DMS153 (cell line): ENCODE measurements at places on chromosomes 5 and 9.

DNA sequence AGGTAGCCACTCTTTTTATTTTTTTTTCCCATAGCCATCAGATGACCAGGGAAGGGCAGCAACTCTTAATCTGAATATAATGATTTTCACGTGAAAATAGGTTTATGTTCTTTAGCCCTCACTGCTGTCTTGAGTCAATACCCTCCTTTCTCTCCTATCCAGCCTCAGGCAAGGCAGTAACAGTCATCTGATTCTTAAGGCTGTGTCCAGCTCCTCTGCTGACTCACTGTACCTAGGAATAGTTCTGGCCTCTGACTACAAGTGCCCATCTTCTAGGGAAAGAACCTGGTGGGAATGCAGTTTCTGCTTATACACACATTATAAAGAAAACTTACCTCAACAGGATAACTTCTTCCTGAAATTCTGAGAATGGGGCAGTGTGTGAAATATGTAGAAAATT lies 30.7 kb downstream of the DHX29 start:
- DNase-seq: no peak

DNA sequence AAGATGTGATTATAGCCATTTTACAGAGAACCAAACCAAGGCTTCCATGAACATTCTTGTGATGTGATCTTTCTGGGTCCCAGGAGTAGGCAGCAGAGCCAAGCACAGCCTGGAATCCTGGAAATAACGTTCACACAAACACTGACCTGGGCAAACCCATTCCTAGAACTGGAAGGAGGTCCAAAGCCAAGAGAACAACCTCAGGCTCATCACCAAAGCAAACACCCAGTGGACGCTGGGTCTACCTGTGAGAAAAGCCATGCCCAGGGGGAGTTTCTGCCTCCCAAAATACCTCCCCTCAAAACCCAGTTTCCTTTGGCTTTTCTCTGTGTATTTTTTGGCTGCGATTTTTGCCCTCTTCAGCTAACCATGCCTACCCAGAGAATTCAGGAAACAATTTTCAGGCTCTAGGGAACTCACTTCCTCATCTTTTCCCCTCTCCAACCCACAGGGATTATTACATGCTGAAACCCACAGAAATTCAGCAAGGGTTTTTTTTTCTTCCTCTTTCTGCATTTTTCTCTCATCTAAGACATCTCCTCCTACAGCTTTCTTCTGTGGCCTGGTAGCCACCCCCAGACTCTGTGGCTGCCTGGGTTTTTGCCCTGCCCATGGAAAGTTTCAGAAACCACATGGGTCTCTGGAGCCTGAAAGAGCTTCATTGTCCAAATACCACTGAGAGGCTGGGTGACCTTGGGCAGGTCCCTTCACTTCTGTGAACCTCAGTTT lies 75.0 kb downstream of the TNC start:
- DNase-seq: no peak

DNA sequence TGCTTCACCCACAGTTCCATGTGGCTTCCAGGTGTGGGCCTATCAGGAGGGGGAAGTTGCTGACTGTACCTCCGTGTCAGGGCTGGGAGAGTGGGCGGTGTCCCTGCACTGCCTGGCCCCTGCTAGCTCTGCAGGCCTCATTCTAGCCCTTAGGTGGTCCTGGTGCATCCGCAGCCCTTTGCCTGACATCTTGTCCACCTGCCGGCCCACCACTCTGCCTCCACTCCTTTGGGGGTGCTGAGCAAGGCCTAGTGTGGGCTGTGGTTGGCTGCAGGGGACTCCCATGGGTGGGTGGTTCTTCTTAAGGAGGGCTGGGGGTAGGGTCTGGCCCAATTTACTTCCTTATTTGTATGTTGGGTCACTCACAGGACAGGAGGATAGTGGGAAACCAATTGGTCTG lies 66.9 kb downstream of the HSPA4 start:
- DNase-seq: no peak

- no peak for DNase-seq
These were observed 719 bp upstream of the ISCA1 start for GRCh38 chr9:86282979-86283535.

GRCh38 chr5:98524773-98525172 lies 248.7 kb upstream of the RGMB start:
- no peak for DNase-seq

DNA sequence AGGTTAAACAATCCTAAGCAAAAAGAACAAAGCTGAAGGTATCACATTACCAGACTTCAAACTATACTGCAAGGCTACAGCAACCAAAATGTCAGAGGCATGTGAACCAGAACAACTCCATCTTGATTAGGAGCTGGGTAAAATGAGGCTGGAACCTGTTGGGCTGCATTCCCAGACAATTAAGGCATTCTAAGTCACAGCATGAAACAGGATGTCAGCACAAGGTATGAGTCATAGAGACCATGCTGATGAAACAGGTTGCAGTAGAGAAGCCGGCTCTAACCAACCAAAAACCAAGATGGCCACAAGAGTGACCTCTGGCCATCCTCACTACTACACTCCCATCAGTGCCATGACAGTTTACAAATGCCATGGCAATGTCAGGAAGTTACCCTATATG lies 252.0 kb downstream of the RASEF start:
- DNase-seq: peak; percentile 46

GRCh38 chr5:135162661-135163265 lies 128.7 kb upstream of the PITX1 start:
- no peak for DNase-seq

DNA sequence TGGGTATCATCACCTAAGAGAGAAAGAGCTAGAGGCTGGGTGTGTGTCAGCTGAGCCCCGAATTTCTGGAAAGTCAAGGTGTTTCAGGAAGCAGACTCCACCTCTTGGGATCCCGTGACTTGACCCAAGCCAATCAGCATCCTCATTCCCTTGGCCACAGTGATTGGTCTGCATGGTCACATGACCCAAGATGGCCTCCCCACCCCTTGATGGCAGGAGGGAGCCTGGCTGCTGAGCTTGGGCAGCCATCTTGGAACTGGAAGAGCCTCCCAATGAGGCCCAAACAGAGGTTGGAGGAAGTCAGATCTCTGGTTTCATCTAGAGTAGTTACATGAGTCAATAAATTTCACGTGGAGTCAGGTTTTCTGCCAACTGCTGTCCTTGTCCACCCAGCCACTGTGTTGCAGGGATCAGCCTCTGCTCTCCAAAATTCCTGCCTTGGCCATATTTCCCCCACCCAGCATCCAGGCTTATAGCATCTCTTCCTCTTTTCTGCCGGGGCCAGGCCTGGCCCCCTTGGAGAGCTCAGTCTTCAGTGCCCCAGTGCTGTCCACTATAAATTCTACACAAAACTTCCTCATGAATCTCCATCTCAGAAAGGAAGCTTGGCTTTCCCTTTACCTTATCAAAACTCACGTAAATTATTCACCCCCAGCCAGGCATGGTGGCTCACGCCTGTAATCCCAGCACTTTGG lies 17.2 kb upstream of the SUSD3 start:
- DNase-seq: no peak

DNA sequence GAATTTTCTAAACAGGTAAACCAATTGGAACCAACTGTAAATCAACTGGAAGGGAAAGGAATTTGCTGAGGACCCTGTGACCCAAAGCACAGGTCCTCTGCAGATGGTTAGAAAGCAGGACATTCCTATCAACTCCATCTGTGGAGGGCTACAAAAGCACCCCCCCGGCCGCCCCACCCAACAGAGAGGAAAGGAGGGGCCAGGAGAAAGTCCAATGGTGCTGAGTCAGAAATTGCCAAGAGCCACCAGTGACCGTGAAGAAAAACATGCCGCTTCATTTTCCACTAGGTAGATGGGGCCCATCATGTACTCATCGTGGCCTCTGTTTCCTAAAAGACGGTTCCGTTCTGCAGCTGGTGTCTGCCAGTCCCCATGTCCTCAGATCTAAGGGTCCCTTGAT lies 66.3 kb downstream of the RAPGEF1 start:
- DNase-seq: no peak

GRCh38 chr9:10396615-10397014 lies 216.2 kb downstream of the PTPRD start:
- DNase-seq: no peak

- DNase-seq: no peak
These were observed 1186.6 kb upstream of the SEMA6A start for GRCh38 chr5:117761186-117761585.

DNA sequence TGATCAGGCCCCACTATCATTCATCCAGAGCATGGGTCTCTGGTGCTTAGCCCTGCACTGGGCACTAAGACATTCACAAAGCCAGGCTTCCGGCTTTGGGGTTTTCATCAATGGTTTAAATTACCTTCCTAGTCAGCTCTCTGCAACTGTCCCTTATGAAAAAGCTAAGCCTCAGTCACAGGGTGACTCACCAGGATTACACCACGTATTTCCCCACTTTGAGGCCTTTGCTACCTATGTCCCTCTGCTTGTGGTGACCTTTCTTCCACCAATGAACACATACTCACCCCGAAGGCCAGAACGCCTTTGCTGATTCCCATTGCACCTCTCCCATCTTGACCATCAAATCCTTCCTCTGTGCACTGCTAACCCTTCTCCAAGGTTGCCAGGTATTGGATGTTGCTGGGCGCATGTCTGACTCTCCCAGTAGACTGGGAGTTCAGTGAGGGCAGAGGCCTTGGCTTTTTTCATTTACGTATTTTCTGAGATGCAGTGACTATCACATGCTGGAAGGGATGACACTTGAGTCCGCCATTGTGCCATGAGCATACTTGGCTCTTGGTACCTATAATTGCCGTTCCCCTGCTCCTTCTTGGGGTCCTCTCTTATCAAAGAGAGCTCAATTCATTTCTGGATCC lies 58.7 kb upstream of the TNFSF8 start:
- no peak for DNase-seq

- DNase-seq: no peak
These were observed 39.6 kb downstream of the ADCY2 start for GRCh38 chr5:7435503-7435902.

- DNase-seq: no peak
These were observed 15.3 kb upstream of the SLC27A6 start for GRCh38 chr5:128949847-128950546.

GRCh38 chr5:169544264-169544950 lies 39.2 kb upstream of the SPDL1 start:
- DNase-seq: no peak

- DNase-seq: no peak
These were observed 128.9 kb upstream of the DMRT1 start for GRCh38 chr9:712643-713042.

GRCh38 chr5:42500003-42500599 lies 76.9 kb downstream of the GHR start:
- no peak for DNase-seq

DNA sequence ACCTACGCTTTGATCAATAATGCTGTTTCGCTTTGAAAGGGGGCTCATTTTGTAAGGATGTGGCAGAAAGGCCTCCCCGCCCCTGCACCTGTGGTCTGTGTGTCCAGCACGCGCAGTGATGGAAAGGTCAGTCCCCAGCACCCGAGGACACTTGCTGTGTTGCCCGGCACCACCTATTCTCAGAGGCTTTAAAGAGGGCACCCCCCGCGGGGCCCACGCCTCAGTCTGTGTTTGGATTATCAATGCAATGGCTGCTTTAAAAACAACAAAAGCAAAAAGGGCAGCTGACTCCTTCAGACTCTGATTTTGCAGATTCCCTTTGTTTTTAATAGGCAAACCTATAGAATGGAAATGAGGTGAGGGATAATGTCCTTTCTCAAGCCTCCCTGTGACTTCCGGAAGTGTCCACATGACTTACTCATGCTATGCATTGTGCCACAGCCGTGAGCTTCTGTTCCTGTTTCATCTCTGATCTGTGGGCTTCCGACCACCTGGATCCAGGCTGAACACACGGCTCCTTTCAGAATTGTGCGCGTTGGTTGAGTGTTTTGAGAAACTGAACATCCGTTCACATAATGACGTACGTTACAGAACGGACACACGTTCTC lies 416.2 kb downstream of the IRX2 start:
- no peak for DNase-seq

- no peak for DNase-seq
These were observed 303.7 kb upstream of the PAPPA start for GRCh38 chr9:115849679-115850412.

- no peak for DNase-seq
These were observed 88.8 kb upstream of the SPOCK1 start for GRCh38 chr5:137587919-137588318.

- DNase-seq: no peak
These were observed 119.2 kb downstream of the ZNF622 start for GRCh38 chr5:16346380-16346779.

DNA sequence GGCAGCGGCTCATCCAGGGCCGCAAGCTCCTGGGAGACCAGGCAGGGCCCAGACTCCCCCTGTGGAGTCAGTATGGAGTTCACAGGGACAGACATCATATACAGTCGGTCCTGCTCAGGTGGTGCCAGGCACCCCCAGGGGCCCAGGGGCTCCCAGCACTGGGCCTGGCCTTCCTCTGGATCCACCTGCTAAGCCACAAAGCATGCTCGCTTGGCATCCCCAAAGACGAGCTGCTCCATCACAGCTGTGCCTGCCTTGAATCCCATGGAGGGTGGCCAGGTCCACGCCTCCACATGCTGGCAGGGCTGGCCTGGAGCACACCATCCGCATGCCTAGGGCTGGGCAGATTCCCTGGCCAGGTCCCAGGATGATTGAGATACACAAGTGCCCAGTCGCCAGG lies 4.6 kb downstream of the BICD2 start:
- no peak for DNase-seq

GRCh38 chr5:91357806-91358205 lies 25.3 kb downstream of the ARRDC3 start:
- DNase-seq: no peak

DNA sequence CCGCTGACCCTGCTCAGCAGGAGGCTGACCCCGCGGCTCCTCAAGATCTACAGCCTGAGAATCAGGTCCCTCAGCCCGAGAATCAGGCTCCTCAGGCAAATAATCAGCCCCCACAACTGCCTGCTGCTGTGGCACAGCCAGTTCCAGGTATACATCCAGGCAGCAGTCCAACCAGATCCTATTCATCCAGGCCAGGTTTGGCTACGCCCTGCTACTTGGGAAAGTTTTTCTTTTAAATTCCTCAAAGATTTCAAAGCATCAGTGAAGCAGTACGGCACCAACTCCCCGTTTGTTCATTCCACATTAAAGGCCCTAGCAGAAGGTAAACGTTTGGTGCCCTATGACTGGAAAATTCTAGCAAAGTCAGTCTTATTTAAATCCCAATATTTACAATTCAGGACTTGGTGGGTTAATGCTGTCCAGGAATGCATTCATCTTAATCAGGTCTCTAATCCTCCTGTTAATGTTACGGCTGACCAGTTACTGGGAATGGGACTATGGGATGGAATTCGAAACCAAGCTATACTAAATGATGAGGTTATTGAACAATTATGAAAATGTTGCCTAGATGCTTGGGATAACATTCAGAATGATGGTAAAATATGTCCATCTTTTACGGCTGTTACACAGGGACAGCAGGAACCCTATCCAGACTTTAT lies 102.3 kb downstream of the SYK start:
- DNase-seq: no peak

- DNase-seq: no peak
These were observed at the start of gene PTPDC1 for GRCh38 chr9:94084314-94084713. PTPDC1 (plus strand) TSS chr9:94084464; CDS start chr9:94084531, 67 bp downstream.

GRCh38 chr5:38376404-38376803 lies 118.0 kb downstream of the EGFLAM start:
- DNase-seq: no peak

GRCh38 chr9:15873573-15874177 lies 320.8 kb downstream of the CCDC171 start:
- DNase-seq: peak; percentile 36

- DNase-seq: peak; percentile 80
These were observed 684 bp upstream of the PTGES2 start for GRCh38 chr9:128127990-128128835.

GRCh38 chr5:322281-322941 lies 897 bp downstream of the AHRR start:
- DNase-seq: no peak
